ENCODE measurements at places on chromosomes 6 and 20.

DNA sequence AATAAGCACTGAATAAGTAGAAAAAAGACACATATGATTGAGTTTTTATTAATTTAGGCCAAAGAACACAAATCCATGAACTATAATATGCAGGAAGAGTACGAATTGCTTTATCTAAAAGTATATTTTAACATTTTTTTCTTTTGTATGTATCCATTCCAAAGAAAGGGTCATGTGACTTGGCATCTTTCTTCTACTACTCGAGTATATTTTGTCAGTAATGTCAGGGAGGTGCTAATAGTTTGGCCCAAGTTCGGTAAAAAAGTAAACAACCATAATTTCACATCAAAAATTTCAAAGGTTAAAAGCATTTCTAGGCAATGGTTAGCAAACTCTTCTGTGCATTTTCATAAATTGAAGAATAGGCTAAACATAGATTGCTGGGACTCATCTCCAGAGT, 18.7 kb downstream of the DEFB110 start:
- DNase-seq, result no peak

DNA sequence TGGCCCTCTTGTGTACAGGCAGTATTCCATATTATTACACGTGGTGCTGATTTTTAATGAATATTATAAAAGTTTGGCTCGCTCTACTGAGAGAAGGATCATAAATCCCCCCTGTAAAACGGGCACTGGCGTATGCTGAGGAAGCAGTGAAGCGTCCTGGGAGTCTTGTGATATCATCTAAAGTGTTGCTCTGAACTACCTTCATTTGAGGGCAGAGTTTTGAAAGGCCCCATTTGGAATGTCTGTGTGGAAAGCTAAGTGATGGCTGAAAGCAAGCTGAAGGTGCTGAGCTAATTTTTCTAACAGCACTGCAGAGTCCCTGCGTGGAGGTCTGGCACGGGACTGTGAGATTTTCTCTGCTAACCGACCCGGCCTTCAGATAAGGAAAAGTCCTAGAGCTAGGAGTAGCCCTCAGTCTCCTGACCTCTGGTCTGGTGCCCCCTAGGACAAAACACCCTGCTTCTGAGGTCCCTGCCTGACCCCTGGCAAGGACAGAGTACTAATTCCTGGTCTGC, 1.3 kb upstream of the BACH2 start:
- DNase-seq, result no peak

- DNase-seq, result peak; percentile 3
These were observed 339.6 kb downstream of the ARHGAP18 start for GRCh38 chr6:129370268-129370916.

DNA sequence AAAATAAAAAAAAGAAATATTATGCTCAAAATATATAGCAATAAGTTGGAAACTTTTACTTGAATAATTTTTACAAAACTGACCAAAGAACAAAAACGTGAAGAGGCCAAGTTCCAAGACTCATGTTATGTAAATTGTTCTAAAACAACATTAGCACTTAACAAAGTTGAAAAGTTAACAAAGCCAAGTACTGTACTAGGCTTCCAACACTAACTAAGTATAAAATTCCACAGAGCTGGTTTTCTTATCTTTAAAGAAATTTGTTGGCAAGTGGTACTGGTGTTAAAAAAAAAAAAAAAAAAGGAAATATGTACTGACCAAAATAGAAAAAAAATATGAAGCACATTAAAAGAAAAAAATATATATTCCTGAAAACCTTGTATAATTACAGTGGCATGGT, 127.8 kb downstream of the SLC16A10 start:
- DNase-seq, result no peak

- DNase-seq, result no peak
These were observed 113.1 kb upstream of the DOK5 start for GRCh38 chr20:54362283-54362682.

DNA sequence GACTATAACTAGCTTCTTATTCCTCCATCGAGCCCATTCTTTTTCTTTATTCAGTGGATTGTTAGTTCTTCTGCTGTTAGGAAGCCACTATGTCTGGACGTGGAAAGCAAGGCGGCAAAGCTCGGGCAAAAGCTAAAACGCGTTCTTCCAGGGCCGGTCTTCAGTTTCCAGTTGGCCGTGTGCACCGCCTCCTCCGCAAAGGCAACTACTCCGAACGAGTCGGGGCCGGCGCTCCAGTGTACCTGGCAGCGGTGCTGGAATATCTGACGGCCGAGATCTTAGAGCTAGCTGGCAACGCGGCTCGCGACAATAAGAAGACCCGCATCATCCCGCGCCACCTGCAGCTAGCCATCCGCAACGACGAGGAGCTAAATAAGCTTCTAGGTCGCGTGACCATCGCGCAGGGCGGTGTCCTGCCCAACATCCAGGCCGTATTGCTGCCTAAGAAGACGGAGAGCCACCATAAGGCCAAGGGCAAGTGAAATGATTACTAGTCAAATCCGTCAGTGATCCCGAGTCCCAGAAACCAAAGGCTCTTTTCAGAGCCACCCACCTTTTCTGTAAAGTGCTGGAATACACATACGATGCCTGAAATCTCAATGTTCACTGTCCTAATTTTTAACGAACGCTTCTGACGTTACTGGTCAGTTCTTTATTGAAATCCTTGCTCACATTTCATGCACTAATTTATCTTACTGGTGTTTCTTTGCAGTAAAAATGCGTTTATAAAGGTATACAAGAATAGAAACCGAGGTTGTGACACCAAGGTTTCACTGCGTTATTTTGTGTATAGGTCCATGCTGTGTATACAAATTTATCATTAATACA, 129.9 kb downstream of the HFE start:
- DNase-seq, result no peak

- no peak for DNase-seq
These were observed 42.0 kb downstream of the CDS2 start for GRCh38 chr20:5168651-5169396.

DNA sequence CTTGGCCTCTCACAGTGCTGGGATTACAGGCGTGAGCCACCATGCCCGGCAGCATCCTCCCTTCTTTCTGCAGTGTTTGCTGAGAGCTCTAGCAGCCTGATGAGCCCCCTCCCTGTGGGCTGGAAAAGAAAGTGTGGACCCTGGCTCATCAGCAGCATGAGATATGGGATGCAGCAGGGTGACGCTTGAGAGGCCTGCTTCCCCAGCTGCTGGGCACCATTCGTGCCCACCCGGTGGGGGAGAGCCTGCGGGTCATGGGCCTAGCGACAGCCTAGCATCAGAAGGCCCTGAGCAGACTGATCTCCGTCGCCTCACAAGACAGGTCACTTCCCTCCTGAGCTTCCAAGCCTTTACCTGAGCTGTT, 16.0 kb upstream of the CCDC167 start:
- DNase-seq, result no peak

DNA sequence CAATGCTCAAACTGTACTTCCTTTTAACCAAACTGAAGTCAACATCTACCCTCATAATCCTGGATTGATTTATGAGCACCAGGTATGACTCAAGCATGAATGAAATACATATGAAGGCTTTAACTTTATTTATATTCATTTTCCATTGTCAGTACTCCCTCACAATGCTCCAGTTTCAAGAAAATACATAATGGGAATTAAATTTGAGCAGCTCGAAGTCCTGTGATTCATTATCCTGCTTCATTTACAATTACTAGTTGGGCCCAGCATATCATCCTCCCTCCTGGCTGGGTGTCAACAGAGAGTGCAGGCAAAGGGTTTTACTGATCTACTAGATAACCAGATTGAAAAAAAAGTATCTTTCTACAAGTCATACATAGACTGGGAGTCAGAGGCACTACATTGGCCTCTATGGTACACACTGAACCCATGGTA, 10.1 kb downstream of the SAMHD1 start:
- DNase-seq, result no peak

DNA sequence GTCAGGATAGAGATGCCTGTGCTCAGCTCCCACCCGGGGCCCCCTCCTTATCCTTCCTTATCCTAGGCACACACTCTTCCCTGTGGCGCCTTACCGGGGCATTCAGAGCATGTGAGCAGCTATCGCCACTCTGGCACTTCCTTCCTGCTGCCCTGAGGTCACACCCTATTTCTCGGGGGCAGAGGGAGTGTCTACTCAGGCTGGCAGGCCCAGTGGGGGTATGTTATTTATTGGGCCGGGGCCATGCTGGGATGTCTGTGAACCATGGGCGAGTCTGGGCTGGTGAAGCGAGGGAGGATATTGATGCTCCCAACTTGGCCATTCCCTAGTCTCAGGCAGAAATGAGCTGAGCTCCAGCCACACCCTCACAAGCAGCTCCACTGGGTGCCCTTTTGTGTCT, 3.9 kb upstream of the LY6G6D start:
- DNase-seq, result no peak

GRCh38 chr6:92297101-92297500, 1122.3 kb downstream of the EPHA7 start:
- DNase-seq, result no peak

- DNase-seq, result no peak
These were observed 5.6 kb downstream of the SOX4 start for GRCh38 chr6:21599051-21599696.

- no peak for DNase-seq
These were observed 301.8 kb downstream of the BTBD9 start for GRCh38 chr6:38337819-38338465.

GRCh38 chr6:18359237-18359885, 27.8 kb upstream of the RNF144B start:
- DNase-seq, result no peak

DNA sequence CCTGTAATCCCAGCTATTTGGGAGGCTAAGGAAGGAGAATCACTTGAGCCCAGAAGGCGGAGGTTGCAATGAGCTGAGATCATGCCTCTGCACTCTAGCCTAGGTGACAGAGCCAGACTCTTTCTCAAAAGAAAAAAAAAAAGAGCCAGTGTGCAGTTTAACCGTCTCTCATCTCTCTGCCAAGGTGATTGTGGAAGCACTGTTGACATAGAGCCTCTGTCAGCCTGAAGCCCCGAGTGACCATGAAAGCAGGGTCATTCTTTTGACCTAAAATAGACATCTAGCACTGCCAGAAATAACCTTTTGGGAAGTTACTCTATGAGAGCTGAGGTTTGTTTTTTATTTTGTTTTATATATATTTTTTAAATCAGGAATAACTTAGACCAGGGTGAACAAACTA, 7.4 kb downstream of the DEFB127 start:
- DNase-seq, result no peak

DNA sequence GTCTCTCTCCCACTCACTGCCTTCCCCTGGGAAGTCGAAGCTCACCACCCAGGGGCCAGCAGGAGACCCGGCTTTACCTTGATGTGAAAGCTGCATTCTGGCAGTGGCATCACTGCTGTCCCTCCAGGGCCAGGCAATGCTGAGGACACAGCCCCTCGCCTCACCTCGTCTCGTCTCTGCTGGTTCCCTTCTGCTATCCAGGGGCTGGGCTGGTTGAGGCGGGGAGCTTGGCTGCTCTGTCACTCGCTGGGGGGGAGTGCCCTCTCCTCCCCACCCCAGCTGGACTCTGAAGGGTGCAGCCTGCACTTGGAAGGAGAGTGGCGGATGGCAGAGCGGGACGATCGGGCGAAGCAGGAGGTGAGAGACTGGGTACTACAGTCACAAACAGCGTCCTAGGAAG, 12.7 kb upstream of the DSN1 start:
- DNase-seq, result no peak

- DNase-seq, result no peak
These were observed 34.1 kb downstream of the HFE start for GRCh38 chr6:26121141-26122004.

DNA sequence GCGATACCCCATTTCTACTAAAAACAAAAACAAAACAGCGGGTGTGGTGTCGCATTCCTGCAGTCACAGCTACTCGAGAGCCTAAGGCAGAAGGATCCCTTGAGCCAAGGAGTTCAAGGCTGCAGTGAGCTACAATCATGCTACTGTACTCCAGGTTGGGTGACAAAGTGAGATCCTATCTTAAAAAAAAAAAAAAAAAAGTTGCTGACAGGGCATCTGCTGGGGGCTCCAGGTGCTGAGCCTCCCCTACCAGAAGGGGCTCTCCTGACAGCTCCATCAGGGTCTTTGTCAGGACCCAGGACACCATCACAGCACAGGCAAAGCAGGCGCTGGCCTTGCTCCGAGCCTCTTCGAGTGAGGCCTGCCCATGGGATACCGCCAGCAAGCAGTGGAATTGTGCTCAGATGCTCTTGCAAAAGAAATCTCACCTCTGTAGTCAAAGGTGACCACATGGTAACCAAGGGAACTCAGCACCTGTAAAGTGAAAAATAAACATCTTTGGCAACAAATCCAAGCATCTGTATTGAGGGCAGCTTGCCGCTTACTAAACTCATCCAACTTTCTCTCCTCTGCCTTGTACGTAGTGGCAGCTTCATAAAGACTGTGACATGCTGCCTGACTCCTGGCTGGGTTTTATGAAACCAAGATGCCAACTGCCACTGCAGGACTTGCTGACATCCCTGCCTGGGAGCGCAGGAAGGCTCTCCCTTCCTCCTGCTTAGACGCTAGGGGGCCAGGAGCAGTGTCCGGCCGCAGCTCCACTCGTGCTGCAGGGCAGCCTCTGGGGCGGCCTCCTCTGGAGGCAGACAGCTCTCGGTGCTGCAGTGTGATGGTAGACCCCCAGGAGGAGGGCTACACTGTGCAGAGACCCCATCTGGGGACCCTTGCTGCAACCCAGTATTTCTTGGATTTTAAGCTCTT, 66.9 kb downstream of the PYGB start:
- no peak for DNase-seq

- no peak for DNase-seq
These were observed 461.0 kb upstream of the JARID2 start for GRCh38 chr6:14784596-14785492.

DNA sequence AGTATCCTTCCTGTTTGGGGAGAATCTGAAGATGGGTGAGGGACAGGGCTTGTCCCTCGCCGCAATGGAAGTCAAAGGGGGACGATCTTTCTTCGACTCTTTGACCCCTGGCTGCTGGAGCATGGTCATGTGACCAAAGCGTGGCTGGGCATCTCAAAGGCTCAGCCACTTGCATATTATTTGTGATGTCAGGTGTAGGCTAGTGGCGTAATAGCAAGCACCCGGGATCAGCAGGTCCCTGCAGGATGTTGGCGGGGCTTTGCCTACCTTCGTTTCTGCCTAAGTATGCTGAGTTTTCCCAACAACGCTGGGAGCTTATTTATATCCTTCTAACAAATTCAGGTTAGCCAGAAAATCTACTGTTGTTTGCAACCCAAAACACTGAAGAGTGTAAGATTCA, 50.3 kb upstream of the IL20RA start:
- no peak for DNase-seq

- DNase-seq, result no peak
These were observed 29.2 kb downstream of the AKAP7 start for GRCh38 chr6:131164506-131164905.

DNA sequence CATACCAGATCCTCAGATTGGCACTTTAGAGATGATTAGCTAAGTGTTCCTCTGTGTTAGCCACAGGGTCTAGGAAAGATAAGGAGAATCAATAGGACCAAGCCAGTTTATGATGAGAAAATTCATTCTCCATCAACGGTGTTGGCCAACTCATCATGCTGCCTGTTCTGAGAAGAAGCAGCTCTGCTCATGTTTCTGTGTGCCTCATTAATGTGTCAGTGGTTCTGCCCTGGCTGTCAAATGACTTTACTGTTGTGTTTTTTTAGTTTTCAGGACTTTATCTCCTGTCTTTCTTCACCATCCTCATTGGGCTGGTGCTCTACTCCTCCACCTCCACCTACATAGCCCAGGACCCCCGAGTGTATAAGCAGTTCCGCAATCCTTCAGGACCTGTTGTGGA, 234.3 kb upstream of the PLN start:
- no peak for DNase-seq

GRCh38 chr6:19515939-19516338, 321.2 kb upstream of the ID4 start:
- no peak for DNase-seq
